ENCODE measurements at places on chromosomes 5 and 9.

GRCh38 chr5:96031180-96031579, 69.5 kb upstream of the ELL2 start:
- no peak for DNase-seq

DNA sequence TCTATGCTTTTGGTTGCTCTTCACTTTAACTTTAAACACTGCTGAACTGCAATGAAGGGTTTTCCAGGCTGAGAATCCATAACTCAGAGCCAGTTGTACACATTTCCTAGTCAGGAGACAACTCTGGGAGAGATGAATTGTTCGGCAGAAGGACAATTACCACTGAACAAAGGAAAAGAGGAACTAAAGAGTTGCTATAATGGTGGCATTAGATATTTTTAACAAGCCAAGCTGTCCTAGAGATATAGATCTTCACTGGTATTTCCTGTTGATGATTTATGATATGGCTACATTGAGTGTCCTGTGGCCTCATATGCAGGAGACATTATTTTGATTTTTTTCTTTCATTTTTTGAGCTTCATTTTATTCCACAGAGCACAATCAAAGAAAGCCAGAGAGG, 219.1 kb upstream of the PCSK5 start:
- DNase-seq, result no peak

- no peak for DNase-seq
Measured at GRCh38 chr5:91885291-91886265, 502.5 kb upstream of the ARRDC3 start.

- no peak for DNase-seq
Measured at GRCh38 chr9:34227445-34227844, 48.6 kb downstream of the UBAP1 start.

DNA sequence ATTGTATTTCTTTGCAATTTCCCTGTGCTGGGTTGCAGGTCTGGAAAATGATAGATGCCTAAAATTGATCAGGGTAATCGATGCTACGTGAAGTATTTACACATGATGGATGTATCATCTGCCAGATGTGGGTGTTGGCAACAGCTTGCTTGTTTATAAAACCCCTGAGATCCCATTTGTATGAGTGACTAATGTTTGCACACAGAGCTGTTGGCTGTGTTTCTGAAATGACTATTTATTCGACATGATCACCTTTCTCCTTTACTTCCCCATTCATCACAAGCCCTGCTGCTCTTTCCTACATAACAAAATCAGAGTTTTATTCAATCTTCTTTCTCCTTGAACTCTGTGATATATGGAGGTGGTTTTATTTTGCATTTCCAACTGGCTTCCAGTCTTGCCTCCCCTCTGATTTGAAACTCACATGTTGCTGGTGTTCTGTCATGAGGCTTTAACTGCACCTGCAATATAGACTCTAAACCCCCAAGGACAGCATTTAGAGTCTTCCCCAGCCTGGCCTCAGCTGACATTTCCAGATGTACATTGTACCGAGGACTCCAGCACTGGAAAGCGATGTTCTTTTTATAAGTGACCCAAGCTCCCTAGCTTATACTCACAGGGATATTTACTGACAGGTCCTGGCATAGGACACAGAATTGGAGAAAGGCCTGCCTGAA, 50.7 kb upstream of the SHB start:
- DNase-seq, result no peak

DNA sequence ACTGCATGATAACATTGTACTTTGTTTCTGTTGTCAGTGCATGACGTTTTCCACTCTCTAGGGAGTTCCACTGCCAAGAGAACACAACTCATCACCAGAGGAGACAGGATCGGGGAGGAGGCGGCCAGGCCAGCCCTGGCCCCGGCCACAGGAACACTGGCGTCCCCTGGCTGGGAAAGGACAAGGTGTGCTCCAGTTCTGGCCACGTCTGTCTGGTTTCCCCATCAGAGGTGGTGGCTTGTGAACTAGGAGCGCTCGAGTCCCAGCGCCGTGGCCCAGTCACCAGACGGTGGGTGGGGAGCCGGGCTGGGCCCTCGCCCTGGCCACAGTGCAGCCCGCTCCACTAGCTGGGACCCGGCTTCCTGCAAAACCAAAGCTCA, 211.9 kb upstream of the IRX4 start:
- DNase-seq, result no peak

DNA sequence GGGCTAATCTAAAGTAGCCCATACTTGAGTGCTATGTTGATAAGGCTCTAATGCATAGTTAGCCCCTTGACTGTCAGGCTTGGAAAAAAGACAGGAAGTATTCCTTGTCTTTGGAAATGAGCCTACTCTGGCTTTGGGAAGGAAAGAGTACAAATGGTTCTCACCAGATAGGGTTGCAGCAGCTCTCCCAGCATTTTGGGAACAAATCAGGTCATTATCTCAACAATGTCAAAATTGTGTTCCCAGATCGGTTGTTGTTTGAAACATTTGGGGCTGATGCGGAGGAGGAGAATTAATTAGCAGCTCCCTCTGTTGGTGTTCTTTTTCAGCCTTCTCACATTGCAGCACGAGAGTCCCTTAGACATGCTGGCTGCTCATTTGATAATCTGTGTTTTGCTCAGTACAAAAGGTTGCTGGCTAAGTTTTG, 294.7 kb upstream of the DMRT1 start:
- DNase-seq, result no peak

DNA sequence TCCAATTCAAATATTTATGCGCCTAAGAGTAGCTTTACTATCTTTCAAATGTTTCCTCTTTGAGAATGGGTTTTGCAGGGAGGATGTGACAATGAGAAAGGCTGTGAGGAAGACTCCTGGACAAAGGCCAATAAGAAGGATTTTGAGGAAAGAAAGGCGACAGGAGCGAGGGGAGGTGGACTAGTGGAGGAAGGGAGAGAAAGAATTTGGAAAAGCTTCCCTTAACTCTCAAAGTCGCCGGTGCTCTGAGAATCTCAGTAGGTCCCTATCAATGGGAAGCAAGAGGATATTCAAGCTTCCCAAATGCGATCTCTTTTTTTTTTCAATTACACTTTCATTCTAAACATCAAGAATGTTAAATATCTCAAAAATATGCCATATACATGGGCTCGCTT, 2.8 kb upstream of the CDC20B start:
- DNase-seq, result no peak

Measured in stimulated activated CD8-positive, alpha-beta memory T cell treated with anti-CD3 and anti-CD28 coated beads, Interleukin-2, amount 100 ng/mL, for 1 hour (primary cell).